HS-27A (cell line): ENCODE measurements at places on chromosomes 13 and 19.

GRCh38 chr13:49679246-49679645 lies 12.0 kb downstream of the EBPL start:
- no peak for DNase-seq

- no peak for DNase-seq
Measured at GRCh38 chr13:71605744-71606143, 261.3 kb downstream of the DACH1 start.

GRCh38 chr13:78383071-78383484 lies 220.3 kb downstream of the POU4F1 start:
- DNase-seq = no peak

- no peak for DNase-seq
Measured at GRCh38 chr19:35529241-35530218, 1.4 kb upstream of the SBSN start.

DNA sequence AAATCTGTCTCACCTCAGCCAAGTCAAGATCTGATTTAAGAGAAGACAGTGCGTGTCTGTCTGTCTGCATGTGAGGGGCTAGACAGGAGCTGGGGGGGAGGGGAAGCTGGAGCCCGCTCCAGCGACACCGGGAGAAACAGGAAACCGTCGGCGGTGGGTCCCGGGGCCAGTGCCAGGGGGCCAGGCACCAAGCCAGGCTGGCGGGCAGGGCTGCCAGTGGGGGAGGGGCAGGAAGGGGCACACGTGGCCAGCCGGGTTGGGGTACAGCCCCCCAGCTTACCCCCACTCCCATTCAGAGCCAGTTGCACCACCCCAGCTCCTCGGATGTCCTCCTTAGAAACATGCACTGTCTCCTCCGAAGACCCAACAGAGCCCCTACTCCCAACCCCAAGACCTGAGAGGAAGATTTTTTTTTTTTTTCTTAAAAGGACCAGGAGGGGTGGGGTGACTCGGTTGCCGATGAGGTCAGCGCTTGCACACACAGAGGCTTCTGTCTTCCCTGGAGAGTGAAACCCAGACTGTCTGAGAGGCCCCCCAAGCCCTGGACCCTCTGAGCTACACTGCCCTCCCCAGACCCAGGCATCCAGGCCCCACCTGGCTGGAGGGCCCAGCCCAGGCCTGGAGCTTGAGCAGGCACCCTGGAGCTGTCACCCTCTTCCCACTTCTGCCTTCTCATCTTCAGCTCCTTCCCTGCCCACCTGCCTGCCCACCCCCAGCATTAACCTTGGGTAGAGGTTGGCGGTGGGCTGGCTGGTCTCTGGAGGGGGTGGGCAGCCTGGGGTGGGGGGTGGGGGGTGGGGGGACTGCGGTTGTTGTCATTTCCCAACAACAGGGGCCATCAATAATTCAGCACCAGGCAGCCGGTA lies 4.0 kb downstream of the ERF start:
- no peak for DNase-seq

DNA sequence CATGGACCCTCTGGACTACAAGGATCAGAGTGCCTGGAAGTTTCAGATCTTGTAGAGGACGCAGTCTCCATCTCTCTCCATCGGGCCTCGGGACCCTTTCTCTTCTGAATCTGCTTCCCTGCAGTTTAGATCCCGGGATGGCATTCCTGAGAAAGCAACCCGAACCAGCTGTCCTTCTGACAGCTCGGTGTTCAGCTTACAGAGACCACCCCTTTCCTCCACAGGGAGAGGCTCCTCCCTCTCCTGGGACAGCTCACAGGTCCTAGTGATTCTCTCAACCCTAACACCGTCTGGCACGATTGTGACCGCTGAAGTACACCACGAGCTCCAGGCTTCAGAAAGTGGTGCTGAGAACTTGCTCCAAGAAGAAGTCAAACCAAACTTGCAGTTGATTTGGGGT lies 18.2 kb downstream of the CRX start:
- no peak for DNase-seq

DNA sequence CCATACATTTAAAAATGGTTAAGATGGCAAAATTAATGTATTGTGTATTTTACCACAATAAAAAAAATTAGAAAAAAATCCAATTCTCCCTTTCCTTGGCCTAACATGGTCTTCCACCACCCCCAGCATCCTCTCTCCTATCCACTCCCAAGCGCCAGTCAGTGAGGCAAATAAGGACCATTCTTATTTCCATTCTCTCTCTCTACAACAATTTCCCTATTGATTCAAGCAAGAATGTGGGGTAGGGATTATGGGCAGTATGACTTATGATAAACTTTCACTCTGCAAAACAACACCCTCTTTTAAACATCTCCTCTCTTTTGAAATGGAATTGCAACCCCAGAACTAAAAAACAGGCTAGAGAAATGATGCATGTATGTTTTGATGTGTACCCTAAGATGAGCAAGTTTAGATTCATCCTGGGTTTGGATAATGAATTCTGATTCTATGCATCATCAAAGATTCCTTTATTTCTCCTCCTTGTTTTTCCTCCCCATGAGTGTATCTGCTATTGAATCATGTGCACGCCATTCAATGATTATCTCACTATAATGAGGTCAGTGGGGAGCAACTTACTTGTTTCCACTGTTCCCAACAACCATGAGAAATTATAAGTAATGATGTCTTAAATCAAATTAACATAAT lies 3.5 kb downstream of the STARD13 start:
- DNase-seq = no peak

DNA sequence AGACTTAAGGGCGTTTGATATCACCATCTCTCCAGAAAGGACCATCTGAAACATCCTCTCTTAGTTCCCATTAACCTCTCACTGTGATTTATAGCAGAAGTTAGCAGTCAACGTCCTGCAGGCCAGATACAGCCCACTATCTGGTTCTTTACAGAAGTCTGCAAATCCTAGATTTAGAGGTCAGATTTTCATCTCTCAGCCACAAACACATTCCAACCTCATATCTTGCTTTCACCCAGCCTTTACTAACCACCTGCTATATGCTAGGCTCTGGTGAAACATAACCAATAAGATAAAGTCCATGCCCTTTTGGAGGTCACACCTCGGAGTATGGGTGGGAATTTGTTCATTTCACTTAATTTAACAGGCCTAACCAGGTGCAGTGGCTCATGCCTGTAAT lies 76.8 kb upstream of the CACNA1A start:
- DNase-seq = no peak

GRCh38 chr13:94700536-94700935 lies 11.8 kb downstream of the SOX21 start:
- DNase-seq = no peak

GRCh38 chr13:98371516-98372023 lies 194.5 kb upstream of the RNF113B start:
- no peak for DNase-seq

GRCh38 chr19:13010992-13011652 lies 15.8 kb downstream of the NFIX start:
- DNase-seq = no peak

- peak; percentile 39 for DNase-seq
Measured at GRCh38 chr19:33416307-33417215, 43.1 kb downstream of the CEBPG start.

- no peak for DNase-seq
Measured at GRCh38 chr13:93726173-93726957, 499.8 kb downstream of the GPC6 start.

- DNase-seq = no peak
Measured at GRCh38 chr13:40175639-40176038, 490.8 kb downstream of the FOXO1 start.

GRCh38 chr19:347946-348861 lies 3.6 kb upstream of the MIER2 start:
- DNase-seq = no peak

- DNase-seq = no peak
Measured at GRCh38 chr19:2243274-2244124, 5.6 kb upstream of the AMH start.

DNA sequence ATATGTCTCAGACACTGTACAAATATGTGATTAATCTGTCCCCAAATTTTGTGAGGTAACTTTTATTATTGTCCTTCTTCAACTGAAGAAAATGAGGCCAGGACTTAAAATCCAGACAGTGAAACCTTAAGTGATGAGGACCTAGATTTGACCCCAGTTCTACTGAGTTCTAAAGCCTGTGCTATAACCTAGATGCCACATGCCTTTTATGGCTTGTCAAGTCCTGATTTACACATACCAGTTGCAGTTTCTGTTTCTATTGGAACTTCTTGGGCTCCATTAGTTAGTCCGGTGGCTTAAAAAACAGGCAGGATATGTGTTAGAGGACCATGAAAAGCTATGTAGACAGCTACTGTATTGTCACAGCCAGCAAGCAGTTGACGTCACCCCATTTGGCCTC lies 436.5 kb upstream of the KLHL1 start:
- DNase-seq = no peak

DNA sequence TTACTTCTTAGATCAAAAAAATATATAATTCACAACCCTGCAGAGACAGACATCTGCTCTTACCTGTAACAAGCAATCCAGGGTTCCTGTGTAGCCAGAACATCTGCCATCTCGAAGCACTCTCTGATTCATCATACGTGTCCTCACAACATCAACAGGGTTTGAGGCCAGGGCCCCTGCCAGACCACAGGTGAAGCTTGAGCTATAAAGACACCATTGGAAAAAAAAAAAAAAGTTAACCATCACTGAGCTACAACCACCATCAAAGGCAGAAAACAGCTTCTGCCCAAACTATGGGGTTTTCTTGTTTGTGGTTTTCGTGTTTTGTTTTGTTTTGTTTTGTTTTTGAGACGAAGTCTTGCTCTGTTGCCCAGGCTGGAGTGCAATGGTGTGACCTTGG lies 19.3 kb downstream of the SLC25A30 start:
- no peak for DNase-seq

DNA sequence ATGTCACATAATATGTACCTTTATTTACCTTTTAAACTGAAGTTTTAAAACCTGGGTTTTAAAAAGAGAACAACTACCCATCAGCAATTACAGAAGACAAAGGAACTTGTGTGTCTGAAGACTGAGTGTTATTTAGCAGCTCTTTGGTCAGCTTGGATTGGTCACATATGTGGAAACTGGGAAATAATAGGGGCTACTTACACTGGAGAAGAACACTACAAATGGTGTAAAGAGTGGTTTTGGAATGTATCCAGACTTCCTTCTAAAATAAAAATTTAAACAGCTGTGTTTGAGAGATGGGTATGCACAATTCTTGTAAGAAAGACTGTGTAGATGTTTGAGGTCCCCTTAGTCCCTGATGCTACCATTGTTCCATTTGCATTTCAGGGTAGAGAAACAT lies 13.3 kb downstream of the TNFRSF19 start:
- DNase-seq = no peak

DNA sequence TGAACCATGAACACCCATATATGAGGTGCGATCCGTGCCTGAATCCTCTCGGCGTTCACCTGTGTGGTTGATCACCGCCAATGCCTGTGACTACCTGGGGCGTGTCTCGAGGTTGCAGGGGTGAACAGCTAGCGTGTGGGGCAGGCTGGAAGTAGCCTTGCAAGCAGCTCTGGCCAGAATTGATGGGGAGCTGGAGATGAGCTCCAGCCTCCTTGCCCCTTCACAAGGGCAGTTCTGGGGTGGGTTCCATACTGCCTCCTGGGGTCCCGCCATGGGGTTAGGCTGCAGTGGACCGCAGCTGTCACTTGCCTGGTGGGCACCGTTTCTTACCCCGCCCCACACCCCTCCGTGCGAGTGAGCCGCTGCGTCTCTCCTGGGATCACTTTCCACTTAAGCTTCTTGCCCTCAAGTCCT lies 154.5 kb upstream of the SOX1 start:
- DNase-seq = no peak

GRCh38 chr13:48316826-48317510 lies 13.4 kb downstream of the RB1 start:
- DNase-seq = no peak

DNA sequence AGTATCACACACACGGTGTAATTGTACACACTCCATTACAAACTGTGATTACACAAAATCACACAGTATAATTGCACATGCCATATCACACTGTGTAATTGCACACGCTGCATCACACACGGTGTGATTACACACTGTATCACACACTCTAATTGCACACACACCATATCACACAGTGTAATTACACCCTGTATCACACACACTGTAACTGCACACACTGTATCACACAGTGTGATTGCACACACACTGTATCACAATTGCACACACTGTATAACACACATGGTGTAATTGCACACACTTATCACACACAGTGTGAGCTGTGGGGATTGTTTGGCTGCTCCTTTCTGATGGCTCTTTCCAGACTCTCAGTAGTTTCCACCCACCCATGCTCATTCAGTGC lies 162.6 kb upstream of the SGCG start:
- DNase-seq = no peak

- no peak for DNase-seq
Measured at GRCh38 chr19:2653710-2654707, 48.5 kb downstream of the GNG7 start.

DNA sequence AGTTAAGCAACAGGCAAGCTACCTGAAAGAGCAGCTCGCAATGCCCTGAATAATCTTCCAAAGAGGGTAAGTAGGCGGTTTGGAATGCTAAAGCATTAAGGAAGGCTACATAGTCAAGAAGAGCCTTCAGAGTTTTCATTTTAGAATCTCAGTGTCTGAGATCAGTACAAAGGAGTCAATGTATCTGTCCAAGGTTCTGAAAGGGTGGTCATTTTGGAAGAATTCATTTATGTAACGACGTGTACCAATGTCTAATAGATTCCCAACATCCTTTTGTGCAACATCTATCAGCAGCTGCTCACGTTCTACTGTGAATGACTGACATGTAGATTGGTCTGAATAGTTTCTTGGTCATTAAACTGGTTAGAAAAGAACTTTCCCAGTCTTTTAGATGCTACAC lies 15.2 kb downstream of the ZNF665 start:
- DNase-seq = no peak

GRCh38 chr13:74466864-74467263 lies 332.7 kb upstream of the KLF12 start:
- DNase-seq = no peak

- no peak for DNase-seq
Measured at GRCh38 chr13:33497146-33497845, 211.7 kb upstream of the STARD13 start.

DNA sequence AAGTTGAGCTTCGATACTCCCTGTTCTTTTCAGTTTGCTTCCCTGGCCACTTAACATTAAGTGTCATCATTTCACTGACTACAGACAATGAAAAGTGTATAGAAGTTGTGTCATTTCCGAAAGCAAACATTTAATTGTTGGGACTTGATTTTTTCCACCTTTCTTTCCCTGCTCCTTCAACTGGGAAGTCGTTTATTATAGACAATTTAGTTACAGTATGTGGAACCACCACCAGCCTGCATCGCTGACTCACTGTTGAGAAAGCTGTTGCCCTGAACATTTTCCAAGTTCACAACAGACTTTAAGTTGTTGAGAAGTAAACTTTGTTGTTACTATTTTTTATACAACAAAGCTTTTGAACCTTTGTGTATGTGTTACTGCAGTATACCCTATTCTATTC lies 788.4 kb upstream of the PRR20A start:
- DNase-seq = no peak

GRCh38 chr13:32105653-32106313 lies 74.2 kb downstream of the FRY start:
- DNase-seq = no peak
